ENCODE measurements at places on chromosomes 1 and 21.
A peak's percentile ranks its signal among the peaks of the same experiment; 100 is the strongest.

GRCh38 chr1:16372535-16373285 is 5.7 kb downstream of the SZRD1 start:
- no peak for DNase-seq

DNA sequence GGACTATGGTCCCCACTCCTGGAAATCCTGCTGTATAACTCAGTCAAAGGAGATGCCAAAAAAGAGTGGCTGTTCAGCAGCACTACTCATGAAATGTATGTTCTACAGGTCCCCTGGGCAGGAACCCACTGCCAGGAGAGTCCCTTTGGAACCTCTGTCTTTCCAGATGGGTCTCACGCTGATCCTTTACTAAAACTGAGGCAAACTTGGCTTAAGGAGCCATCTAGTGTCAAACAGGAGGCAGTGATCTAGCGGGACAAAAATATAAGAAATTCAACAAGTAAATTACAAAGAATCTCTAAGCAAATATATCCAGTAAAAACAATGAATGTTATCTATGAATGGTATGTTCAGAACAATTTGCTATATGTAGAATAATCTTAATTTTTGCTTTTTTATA is 80.5 kb upstream of the PRMT6 start:
- DNase-seq, result peak; percentile 29

DNA sequence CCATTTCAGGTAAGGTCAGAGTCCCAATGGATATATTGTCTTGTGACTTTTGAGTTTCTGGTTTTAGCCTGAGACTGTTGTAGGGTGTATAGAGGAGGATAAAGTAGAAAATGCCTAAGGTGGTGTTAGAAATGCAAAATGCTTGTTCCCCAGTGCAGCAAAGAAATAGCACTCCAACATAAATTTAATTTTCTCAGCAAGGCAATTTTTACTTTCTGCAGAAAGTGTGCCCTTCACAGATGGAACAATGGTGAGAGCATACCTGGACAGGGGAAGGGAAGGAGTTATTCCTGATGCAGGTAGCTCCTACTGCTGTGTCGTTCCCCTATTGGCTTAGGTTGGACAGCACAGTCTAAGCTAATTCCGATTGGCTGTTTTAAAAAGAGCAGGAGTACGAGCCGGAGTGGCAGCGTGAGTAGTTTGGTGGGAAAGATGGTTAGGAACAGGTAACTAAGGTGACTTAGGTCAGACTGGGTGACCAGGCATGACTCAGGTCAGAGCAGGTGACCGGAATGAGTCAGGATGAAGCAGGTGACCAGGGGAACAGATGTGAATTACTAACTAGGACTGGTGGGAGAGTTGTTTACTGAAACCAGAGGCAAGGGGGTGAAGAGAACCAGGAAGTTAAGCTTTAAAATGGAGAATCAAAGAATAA is 21.5 kb downstream of the SPATA45 start:
- DNase-seq, result peak; percentile 47

GRCh38 chr1:66791621-66792610 is 9.2 kb downstream of the INSL5 start:
- DNase-seq, result no peak

DNA sequence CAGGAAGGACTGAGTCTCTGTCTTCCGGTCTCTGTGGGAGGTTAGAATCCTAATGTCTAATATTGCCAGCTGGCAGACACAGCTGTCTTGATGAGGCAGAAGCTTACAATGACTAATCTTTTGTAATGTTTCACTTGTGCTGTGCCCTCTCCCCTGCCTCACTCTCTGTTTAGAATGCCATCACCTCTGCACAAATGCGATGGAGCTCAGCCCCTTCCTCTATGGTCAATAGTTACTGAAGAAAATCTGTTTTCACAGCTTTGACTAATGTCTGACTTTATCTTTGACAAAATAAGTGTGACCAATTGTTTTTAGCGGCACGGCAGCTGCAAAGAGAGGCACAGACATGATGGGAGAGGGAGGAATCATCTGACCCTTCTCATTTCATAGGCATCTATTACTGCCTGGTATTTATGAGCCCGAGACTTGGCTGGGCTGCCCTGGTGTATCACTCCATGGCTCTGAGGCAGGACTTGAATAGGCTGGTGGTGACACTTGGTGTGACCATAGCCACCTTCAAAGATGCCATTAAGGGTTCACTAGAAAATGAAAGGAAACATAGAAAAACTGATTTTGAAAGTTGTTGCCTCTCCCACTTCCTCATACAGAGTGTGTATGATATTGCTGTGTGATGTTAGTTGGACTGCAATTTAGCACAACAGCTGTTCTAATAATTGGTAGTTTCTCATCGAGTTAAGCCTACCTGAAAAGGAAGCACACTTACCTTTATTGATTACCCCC is 163.2 kb upstream of the NBPF11 start:
- no peak for DNase-seq

Data from H9 (cell line).